Activated CD4-positive, alpha-beta T cell treated with anti-CD3 and anti-CD28 coated beads, Interleukin-2, Interleukin-4, amounts not matched to agents 100 ng/mL and 50 ng/mL, durations not matched to agents 16 hours and 8 hours (primary cell): ENCODE measurements at places on chromosomes 7 and 10.
A peak's percentile ranks its signal among the peaks of the same experiment; 100 is the strongest.

GRCh38 chr10:90741926-90742565 lies 115.8 kb downstream of the HTR7 start:
- DNase-seq, result no peak

GRCh38 chr7:149184274-149184673 lies 11.1 kb upstream of the ZNF282 start:
- no peak for DNase-seq

DNA sequence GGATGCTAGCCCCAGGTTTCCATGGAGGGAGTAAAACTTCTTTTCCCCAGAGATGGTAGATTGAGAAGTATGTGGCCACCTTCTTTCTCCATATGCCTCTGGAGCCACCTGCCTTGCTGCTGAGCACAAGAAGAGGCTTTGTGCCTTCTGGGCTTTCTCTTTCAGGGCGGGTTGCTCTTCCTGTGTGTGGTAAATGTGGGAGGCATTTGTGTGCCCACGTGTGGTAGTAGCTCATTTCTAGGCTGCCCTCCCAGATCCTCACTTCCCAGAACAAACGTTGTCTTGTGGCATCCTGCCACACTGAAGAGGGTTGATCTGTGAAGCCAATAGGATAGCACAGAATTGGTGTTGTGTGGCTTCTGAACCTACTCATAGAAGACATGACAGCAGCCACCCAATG lies 342.0 kb upstream of the PODXL start:
- peak; percentile 14 for DNase-seq

DNA sequence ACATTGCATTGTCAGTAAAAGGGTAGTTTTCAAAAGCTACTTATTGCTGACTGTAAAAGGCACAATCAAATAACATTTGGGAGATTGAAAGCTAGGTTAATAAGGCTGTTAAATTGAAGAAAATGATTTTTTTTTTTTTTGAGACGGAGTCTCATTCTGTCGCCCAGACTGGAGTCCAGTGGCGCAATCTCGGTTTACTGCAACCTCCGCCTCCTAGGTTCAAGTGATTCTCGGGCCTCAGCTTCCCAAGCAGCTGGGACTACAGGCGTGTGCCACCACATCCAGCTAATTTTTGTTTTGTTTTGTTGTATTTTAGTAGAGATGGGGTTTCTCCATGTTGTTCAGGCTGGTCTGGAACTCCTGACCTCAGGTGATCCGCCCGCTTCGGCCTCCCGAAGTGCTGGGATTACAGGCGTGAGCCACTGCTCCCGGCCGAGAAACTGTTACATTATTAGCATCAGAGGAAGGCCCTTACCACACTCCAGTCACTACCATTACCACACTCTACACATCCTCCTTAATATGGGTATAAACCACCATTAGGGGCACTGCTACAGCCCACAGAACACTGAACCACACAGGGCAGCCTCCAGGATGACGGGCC lies 1.0 kb downstream of the CYP51A1 start:
- DNase-seq, result no peak

- DNase-seq, result no peak
Measured at GRCh38 chr10:36177071-36177470, 535.0 kb upstream of the FZD8 start.

DNA sequence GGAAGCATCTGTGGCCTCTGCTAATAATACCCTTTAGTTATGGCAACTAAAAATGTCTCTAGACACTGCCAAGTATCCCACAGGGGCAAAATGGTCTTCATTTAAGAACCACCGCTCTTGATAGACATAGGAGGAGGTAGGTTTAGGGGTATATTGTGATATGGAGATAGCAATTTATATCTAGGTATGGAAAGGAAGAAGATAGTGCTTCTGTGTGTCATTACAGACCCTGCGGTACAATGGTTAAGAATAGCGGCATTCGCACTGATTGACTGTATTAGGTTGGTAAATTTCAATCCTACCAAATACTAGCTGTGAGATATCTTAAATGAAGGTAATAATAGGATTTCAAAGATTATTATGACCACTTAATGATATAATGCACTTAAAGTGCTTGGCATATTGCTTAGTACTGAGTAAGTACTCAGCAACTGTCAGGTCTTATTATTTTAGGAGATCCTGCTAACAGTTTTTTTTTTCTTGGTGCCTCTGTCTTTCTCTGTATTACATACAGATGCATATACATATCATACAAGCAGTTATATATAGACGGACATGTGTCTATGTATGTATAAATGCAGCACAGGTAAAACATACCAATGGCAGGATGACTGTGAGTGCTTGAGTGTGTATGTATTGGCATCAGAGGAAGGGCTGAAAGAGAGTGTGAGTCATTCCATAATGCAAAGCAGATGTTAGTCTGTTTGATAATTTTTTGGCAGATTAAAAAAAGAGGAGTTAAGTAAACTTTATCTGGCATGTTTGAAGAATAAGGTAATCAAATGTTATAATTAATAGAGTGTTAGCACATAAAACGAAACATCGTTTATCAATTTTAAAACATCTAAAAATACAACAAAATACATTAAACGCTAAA lies 50.0 kb upstream of the ITGB8 start:
- DNase-seq, result no peak

- DNase-seq, result no peak
Measured at GRCh38 chr7:109915670-109916069, 1175.3 kb upstream of the LRRN3 start.

GRCh38 chr7:13276977-13277376 lies 589.5 kb downstream of the ARL4A start:
- no peak for DNase-seq

DNA sequence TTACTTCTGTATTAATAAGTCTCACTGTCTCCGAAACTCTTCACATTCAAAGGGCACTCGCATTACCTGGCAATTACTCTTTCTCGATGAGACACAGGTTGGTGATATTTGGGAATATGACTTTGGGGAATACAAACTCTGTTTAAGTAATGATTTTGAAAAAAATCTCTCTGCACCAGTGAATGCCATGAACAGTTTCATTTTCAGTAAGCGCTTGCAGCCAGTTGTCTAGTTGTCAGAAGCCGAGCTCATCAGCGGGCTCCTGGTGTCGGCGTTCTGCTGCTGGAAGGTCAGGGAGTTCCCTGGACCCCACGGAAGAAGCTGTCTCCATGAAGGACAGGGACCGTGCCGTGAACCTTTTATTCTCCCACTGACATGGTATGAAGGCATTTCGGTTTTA lies 57.7 kb downstream of the PTPRE start:
- no peak for DNase-seq

- DNase-seq, result no peak
Measured at GRCh38 chr7:138799336-138800000, 1.5 kb upstream of the ATP6V0A4 start.

GRCh38 chr10:43084812-43085211 lies 7.9 kb downstream of the RET start:
- no peak for DNase-seq

GRCh38 chr10:621513-621912 lies 68.0 kb downstream of the DIP2C start:
- DNase-seq, result no peak

DNA sequence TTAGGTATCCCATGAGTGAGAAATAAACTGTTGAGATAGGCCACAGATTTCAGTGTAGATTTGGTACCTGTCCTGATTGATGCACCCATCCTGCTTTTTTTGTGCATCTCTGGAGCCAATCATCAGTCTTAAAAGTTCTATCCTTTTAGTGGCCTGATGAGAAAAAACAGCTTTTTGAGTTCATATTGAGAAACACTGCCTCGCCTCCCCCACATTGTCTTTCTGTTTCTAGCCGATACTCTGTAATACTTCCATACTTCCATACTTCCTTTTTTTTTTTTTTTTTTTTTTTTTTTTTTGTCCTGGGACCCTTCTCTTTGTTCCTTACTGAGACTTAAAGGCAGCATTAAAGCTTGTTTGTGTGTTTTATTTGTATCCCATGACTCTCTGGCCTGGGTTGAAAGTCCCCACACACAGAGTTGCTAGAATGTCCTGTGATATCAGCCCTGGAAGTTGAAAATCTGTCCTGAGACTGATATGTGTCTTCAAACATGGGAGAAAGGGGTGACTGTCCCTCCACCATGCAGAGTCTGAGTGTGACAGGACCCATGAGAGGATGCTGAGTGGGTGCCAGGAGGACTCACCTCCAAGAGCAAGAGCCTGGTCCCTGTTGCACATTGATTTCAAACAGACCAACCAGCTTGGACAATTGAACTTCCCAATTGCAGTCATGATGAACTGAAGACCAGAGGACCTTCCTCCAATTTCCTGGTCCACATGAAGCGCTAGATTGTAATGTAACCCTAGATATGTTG lies 5.7 kb downstream of the ZNF22 start:
- no peak for DNase-seq

GRCh38 chr7:30898411-30898810 lies 13.2 kb upstream of the AQP1 start:
- DNase-seq, result no peak

- DNase-seq, result no peak
Measured at GRCh38 chr7:92635538-92635937, 45.3 kb upstream of the FAM133B start.

- DNase-seq, result no peak
Measured at GRCh38 chr7:100685631-100686145, 8.4 kb downstream of the GIGYF1 start.

- no peak for DNase-seq
Measured at GRCh38 chr10:15369256-15370211, 1.6 kb downstream of the FAM171A1 start.

DNA sequence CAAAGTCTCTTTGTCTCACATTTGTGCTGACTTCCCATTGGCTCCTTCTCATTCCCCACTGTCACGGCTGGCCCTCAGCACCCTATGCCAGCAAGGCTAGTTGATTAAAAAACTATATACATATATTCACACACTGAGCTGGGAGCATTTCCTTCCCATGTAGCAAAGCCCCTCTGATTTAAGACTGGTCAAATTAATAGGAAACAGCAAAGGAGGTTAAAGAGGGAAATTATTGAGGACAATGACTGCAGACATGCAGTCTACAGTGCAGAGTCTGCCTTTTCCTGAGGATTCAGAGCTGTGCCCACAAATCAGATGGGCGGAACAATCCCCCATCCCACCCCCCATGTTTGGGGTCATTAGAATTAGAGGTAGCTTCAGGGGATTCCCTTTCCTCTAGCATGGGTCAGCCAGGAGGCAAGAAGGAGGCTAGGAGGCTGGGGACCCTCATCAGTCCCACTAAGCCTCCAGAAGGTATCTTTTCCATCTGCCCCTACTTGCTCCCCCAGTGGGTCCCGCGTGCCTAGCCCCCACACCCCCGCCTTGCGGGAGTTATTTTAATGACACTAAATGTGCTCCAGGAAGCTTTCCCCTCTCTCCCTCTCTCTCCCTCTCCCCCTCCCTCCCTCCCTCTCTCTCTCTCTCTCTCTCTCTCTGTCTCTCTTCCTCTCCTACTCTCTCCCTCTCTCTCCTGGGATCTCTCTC lies 9.8 kb upstream of the DLX6 start:
- DNase-seq, result no peak

- no peak for DNase-seq
Measured at GRCh38 chr10:35424680-35425285, 88.5 kb downstream of the CCNY start.

GRCh38 chr10:30736685-30737232 lies 107.2 kb upstream of the LYZL2 start:
- DNase-seq, result peak; percentile 94

GRCh38 chr7:37920849-37921805 lies 687 bp downstream of the EPDR1 start:
- no peak for DNase-seq

GRCh38 chr10:86304436-86304835 lies 62.2 kb downstream of the GRID1 start:
- no peak for DNase-seq

GRCh38 chr10:126957111-126957510 lies 51.9 kb downstream of the DOCK1 start:
- no peak for DNase-seq

- no peak for DNase-seq
Measured at GRCh38 chr10:30630571-30630970, 1.0 kb upstream of the LYZL2 start.

DNA sequence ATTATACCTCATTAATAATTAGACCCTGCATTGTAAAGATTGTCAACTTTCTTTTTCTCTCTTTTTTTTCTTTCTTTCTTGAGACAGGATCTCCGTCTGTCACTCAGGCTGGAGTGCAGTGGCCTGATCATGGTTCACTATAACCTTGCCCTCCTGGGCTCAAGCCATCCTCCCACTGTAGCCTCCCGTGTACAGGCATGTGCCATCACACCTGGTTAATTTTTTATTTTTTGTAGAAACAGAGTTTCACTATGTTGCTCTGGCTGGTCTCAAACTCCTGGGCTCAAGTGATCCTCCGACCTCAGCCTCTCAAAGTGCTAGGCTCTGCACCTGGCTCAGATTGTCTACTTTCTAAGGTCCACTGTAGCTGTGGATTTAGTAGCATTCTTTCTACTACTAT lies 50.7 kb downstream of the MDFIC start:
- no peak for DNase-seq

- DNase-seq, result no peak
Measured at GRCh38 chr10:7538970-7539654, 127.7 kb downstream of the ITIH5 start.

DNA sequence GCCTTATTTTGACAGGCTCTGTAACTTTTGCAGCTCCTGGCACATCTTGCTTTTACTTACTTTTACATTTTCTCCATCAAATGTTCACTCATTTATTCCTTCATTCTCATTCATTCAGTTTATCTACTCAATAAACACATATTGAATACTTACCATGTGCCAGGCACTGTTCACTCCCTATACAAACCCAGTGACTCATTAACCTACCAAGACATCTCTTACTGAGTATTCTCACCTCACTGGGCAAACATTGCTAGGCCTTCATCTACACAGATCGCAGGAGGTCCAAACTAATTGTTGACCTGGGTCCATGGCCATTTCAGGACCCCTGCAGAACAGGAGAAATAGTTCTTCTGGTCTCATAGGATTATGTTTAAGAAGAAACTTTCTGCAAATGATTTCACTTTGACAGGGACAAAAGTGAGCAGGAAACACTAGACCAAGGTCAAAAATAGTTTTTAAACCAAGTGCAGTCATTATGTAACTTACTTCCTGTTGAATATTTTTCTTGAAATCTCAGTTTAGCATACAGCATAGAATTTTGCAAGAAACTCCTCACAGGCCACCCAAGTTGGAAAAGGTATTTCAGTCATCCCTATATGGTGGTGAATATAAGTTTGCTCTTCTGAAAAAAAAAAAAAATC lies 17.6 kb downstream of the SLC26A4 start:
- DNase-seq, result no peak

- DNase-seq, result no peak
Measured at GRCh38 chr10:121838931-121839330, 88.9 kb downstream of the ATE1 start.

- no peak for DNase-seq
Measured at GRCh38 chr10:66882271-66882670, 43.6 kb upstream of the LRRTM3 start.

- no peak for DNase-seq
Measured at GRCh38 chr7:24862461-24862860, 105.2 kb upstream of the GSDME start.

GRCh38 chr7:28155964-28156363 lies 24.6 kb downstream of the JAZF1 start:
- no peak for DNase-seq

- peak; percentile 76 for DNase-seq
Measured at GRCh38 chr7:27901028-27901760, 161.2 kb downstream of the TAX1BP1 start.

GRCh38 chr10:8006274-8006999 lies 48.1 kb upstream of the GATA3 start:
- DNase-seq, result no peak

- DNase-seq, result peak; percentile 71
Measured at GRCh38 chr7:105098863-105099515, 85.0 kb downstream of the KMT2E start.

- no peak for DNase-seq
Measured at GRCh38 chr7:47946581-47947354, 1.5 kb downstream of the PKD1L1 start.
